ENCODE measurements at places on chromosomes 11 and 22.
A peak's percentile ranks its signal among the peaks of the same experiment; 100 is the strongest.

DNA sequence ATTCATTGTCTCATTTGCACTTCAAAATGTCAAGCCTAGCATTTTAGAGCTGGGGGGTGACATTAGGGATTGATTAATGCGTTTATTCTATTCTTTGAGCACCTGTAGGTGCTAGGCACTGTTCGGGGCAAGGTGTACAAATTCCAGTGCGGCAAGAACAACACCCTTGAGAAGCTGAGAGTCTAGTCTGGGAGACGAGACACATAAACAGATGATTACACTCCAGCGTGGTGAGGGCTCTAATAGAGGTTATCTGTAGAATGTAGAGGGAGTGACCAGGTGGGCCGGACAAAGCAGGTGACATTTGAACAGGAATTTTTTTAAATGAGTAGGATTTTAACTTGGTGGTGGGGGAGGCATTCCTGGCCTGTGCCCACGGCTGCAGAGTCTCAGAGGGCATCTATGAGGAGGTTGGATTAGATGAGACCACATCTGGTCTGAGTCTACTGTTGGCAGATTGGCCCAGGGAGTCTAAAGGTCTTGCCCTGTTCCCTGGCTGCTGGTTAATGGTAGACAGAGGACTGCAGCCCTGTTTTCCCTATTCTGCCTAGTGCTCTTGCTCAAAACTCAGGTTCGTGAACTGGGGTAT is 970 bp downstream of the CAT start:
- no peak for DNase-seq

DNA sequence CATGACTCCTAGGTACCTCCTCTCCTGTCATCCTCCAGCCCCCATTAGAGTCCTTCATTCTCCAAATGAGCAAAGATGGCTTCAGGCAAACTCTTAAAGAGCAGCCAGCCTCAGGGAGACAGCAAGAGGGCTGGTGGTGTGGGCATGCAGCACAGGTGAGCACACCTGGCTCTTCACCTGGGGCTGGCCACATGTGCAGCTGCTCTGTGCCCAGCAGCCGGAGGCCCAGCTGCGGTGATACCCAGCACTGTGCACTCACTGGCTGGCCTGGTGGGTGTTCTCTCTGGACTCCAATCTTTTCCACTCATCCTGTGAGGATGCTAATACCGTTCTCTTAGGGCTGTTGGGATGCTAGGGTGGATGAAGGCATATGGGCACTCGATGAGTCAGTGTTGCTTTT is 106.1 kb upstream of the PARVA start:
- DNase-seq = no peak

GRCh38 chr11:33899400-33900037 is 7.6 kb upstream of the LMO2 start:
- DNase-seq = no peak

DNA sequence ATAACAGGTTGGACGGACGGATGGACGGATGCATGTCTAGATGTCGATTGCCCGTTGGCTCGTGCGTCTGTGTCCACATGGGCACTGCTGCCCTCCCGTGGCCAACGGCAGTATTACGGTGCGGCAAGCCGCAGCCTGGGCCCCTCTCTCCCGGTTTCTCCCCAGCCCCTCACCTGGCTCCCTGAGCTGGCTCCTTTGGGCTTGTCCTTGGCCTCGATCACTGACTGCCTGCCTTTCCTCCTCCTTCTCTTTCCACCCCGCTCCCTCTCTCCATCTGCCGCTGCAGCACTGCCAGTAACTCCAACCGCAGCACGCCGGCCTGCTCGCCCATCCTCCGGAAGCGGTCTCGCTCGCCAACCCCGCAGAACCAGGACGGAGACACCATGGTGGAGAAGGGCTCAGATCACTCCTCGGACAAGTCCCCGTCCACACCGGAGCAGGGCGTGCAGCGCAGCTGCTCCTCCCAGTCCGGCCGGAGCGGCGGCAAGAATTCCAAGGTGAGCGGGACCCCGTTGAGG is 77.3 kb downstream of the SCN3B start:
- peak; percentile 74 for DNase-seq

DNA sequence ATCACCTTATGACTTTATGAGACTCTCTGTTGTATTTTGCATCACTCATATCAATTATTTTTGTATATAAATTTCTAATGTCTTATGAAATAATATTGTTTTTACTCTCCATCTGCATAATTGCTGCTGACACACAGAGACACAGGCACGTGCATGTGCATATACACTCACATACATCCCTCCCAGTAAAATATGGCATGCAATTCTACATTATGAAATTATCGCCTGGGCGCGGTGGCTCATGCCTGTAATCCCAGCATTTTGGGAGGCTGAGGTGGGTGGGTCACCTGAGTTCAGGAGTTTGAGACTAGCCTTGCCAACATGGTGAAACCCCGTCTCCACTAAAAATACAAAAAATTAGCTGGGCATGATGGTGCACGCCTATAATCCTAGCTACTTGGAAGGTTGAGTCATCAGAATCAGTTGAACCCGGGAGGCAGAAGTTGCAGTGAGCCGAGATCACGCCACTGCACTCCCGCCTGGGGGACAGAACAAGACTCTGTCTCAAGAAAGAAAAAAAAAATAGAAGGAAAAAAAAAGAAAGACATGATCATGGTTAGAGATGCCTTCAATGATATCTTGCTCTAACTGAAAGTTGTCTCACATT is 96.7 kb upstream of the LUZP2 start:
- DNase-seq = no peak

- no peak for DNase-seq
Observed at GRCh38 chr11:61763930-61764605, 11.6 kb downstream of the MYRF start.

Data from NCI-H2081 (cell line).